ENCODE measurements at places on chromosomes 6 and 20.

GRCh38 chr6:163254341-163254835 lies 160.1 kb upstream of the QKI start:
- no peak for DNase-seq

- peak; percentile 17 for DNase-seq
Observed at GRCh38 chr6:6912817-6913744, 194.7 kb upstream of the RREB1 start.

DNA sequence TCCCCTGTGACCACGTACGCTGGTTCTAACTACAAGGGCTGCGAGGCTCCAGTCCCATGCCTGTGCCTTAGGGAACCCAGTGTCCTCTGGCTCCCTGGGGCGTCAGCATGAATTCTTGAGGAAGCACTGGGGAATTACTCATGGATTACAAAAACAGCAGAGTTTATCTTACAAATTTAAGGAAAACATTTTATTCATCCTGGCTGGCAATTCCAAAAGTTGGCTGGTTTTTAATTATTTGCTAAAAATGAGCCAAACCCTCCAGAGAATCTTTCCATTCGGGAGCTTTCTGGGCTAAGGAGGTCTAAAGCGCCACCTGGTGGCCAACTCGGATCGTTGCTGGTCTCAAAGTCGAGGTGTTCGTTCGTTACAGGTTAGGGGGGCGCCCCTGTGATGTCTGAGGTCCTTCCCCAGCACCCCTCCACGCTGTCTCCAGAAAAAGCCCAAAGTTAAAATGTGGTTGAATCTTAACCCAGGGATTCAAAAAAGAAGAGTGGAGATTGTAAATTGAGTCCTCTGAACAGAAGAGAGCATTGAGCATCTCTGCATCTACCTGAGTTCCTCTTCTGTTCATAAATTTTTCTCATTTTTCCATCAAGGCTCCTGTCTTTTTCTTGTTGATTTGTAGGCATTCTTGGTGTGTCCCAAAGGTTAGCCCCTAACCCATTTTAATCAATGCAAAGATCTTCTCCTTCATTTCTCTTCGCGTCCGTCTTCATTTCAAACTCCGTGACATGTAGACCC lies 99.4 kb downstream of the BFSP1 start:
- peak; percentile 20 for DNase-seq

GRCh38 chr6:146915671-146916127 lies 288.5 kb upstream of the STXBP5 start:
- peak; percentile 73 for DNase-seq

- DNase-seq, result no peak
Observed at GRCh38 chr20:33650753-33651561, 11.2 kb upstream of the C20orf144 start.

GRCh38 chr6:15522856-15523529 lies 139.8 kb downstream of the DTNBP1 start:
- DNase-seq, result no peak

GRCh38 chr6:31819871-31820299 lies 4.5 kb downstream of the HSPA1A start:
- no peak for DNase-seq

GRCh38 chr6:94894300-94894699 lies 683.0 kb upstream of the MANEA start:
- DNase-seq, result no peak

DNA sequence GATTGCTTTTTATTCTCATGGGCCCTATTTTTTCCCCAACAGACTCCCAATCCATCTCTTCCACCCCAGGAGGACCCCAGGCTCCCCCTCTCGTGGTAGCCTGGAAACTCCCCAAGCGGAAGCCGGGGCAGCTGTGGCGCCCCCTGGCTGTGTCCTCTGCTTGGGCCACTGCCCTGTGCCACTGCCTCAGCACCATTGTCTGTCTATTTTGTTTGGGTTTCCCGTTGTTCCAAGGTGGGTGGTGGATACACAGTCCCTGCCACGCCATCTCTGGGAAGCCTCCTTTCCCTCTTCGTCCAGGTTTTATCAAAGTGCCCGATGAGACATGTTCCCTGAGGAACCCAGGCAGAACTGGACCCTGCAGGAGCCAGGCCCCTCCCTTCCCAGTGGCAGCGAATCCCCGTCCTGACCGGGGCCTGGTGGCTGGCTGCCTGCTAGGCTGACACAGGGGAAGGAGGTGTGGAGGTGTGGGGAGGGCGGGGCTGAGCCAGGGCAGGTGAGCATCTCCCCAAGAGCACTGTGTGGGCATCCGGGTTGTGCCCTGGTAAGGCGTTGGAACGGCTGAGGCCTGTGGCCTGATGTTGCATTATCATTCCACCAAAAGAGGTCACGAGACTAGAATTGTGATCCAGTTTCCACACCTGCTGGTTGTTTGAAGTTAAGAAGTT lies 228.2 kb downstream of the CDH4 start:
- DNase-seq, result no peak

- DNase-seq, result no peak
Observed at GRCh38 chr20:39342463-39342862, 380.3 kb downstream of the DHX35 start.

DNA sequence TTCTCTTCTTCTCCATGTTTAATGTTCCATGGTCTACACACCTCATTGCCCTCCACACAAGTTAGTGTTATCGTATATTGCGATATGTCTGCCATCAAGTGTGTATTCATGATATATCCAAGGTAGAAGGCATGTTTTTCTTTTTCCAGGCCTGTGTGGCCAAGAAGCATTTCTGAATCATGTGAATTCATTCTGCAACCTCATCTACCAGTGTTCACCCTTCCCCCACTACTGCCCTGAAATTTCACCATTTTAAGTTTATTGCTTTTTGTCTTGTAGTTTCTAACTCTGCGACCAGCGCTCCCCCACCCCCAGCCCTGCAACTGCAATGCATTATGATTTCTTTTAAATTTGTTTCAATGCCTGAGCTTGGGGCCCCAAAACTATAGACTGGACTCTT lies 618.0 kb upstream of the FLRT3 start:
- no peak for DNase-seq

GRCh38 chr6:114764866-114765265 lies 422.0 kb upstream of the HS3ST5 start:
- no peak for DNase-seq

- DNase-seq, result no peak
Observed at GRCh38 chr20:24297993-24298392, 171.4 kb upstream of the SYNDIG1 start.

- DNase-seq, result no peak
Observed at GRCh38 chr6:84769306-84769705, 4.9 kb upstream of the TBX18 start.

GRCh38 chr6:89939144-89939543 lies 44.9 kb downstream of the GJA10 start:
- no peak for DNase-seq

DNA sequence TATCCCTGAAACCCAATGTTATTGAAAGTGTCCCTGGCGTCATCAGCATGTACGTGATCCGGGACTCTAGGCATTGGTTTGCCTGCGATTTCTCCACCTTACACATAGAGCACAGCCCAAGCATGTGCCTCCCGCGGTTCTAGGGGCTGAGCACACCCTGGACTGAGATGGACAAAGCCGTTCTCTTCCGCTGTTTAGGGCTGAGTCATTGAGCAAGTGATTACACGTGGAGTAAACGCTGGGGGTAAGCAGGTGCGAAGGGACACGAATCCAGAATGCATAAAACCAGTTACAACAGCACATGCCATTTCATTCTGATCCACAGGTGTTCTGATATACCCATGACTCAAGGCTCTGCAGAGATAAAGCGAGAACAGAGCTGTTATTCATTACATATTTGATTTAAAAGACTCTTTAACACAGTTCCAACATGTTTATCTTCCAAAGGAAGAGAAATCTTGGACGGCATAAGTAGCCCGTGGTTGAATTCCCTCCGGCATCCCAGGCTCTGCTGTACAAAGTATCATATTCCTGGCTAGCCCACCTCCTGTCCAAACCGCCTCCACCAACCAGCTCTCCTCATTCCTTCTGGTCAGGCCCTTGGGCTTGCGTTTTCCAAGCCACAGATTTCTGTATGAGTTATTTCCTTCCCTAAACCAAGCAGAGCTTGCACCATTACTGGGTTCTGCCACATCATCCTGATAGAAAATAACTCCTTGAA lies 36.1 kb upstream of the THBS2 start:
- DNase-seq, result no peak

GRCh38 chr6:156191895-156192294 lies 585.3 kb upstream of the ARID1B start:
- DNase-seq, result no peak

- DNase-seq, result no peak
Observed at GRCh38 chr20:60365064-60365666, 406.9 kb downstream of the CDH26 start.

DNA sequence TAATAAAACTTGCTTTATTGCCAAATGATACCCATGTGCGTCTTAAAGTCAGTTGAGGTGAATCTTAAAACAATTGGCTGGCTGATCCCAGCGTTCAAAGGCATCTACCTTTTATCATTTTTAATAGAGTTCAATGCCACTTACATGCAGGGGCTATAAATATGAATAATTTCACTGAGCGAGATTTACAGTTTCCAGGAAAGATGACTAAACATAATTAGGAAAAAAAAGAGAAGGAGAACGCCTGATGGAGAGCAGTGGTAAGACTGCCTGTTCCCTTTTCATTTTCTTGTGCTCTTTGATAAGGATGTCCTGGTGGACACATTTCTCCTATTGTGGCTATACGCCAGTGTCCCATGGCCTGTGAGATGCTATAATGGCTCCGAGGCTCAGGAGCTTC lies 139.9 kb upstream of the SLC22A23 start:
- no peak for DNase-seq

GRCh38 chr6:27332692-27333641 lies 20.9 kb upstream of the POM121L2 start:
- peak; percentile 69 for DNase-seq

DNA sequence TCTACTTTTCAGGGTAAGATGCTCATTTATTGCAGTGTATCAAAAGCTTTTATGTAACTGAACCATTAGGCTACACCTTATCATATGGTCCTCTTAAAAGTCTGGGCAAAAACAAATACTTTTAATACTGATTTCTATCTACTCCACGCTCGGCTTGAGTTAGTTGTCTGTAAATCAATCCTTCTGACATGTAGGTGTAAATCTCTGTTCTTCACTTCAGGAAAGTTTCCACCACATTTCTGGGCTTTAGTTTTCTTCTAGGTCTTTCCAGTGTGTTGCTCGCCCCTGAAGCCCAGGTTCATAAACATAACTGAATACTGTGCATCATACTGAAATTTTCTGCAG lies 89.2 kb upstream of the RNF217 start:
- DNase-seq, result no peak

GRCh38 chr20:63061051-63061770 lies 54.4 kb upstream of the BHLHE23 start:
- no peak for DNase-seq

DNA sequence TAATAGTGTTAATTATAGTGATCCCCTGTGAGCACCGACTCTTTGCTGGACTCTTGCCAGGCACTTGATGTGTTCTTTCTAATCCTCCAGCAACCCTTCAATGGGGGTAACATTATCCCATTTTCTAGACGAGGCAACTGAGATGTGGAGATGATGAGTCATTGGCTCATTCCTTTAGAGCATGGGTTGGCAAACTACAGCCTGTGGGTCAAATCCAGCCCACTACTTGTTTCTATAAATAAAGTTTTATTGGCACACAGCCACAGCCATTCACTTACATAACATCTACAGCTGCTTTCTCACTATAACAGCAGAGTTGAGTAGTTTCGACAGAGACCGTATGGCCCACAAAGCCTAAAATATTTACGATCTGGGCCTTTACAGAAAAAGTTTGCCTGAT lies 249.5 kb upstream of the KCNG1 start:
- DNase-seq, result peak; percentile 44

DNA sequence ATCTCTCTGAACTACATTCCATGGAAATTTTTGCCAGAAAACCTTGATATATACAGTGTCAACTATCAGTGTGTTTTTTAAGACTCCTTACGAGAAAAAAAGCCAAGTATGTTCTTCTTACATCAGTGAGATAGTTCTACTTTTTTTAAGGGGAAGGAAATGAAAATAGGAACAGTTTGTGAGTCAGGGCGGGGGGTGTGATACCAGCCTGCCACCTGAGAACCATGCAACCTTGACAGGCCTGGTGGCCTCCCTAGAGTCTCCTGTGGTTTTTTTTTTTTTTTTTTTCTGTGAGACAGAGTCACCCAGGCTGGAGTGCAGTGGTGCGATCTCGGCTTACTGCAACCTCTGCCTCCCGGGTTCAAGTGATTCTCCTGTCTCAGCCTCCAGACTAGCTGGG lies 96.3 kb upstream of the GCM1 start:
- no peak for DNase-seq

GRCh38 chr6:45584127-45584526 lies 206.4 kb upstream of the SUPT3H start:
- no peak for DNase-seq

DNA sequence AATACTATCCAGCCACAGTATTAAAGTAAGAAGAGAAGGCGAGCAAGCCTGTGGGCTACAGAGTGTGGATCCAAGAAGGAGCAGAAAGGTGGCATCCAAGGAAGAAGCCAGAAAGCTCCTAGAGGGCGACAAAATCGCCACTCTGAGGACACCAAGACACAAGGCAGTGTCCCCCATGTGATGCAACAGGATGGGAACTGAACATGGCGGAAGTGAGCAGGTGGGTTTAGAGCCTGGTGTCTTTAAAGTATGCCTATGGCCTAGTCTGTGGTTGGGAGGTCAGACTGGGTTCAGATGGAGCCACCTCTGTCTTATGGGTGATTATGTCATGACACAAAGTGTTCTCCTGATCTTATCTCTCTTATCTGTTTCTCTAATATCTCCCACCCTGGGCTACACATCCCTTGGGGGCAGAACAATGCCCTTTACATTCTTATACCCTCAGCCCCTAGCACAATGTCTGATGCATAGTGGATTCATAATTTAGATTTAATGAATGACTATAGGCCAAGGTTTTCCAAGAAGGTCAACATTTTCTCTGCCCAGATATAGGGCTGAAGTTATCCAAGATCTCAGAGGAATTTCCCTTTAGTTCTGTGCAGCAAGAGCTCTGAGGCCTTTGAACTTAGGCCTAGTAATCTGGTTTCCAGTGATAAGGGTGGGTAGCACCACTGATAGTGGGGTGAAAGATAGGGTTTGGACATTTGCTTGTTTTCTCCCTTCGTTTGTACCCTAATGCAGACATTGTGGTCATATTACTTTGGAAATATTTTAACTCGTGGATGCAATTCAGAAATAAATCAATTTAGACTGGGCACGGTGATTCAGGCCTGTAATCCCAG lies 167.3 kb upstream of the AKIRIN2 start:
- no peak for DNase-seq

GRCh38 chr6:151440930-151441329 lies 11.0 kb downstream of the RMND1 start:
- DNase-seq, result peak; percentile 3

GRCh38 chr6:74834967-74835366 lies 370.9 kb downstream of the COL12A1 start:
- no peak for DNase-seq

- peak; percentile 98 for DNase-seq
Observed at GRCh38 chr6:133551847-133552341, 310.7 kb downstream of the EYA4 start.

All from HCEC 1CT (cell line).